Naive thymus-derived CD4-positive, alpha-beta T cell (primary cell): ENCODE measurements at places on chromosomes 13 and 19. TPM values are rescaled to one million over a fixed set of nuclear protein-coding genes. Genes with fewer than 3 reads are reported as not detected.
A peak's percentile ranks its signal among the peaks of the same experiment; 100 is the strongest.

Gene LGALS13
- not detected for total RNA-seq

Gene CYP2A7
- not detected in 2 replicates for total RNA-seq

Gene RXFP2
- not detected in 2 replicates for total RNA-seq

Gene ZNF528
- 14.0 TPM for total RNA-seq

Gene IL11
- total RNA-seq = 0.69 TPM

Gene TSC22D1
- total RNA-seq = 29.5 TPM

- no peak for DNase-seq
These were observed 375.4 kb upstream of the ZNF507 start for GRCh38 chr19:31970027-31970461.

DNA sequence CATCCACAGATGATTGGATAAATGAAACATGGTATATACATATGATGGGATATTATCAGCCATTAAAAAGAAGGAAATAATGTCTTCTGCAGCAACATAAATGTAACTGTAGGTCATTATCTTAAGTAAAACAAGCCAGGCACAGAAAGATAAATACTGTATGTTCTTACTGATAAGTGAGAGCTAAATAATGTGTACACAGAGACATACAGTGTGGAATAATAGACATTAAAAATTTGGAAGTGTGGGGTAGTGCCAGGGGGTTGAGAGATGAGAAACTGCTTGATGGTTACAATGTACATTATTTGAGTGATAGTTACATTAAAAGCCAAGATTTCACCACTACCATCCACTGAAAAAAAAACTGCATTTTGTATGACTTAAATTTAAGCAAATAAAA lies 26.0 kb upstream of the GPC6 start:
- DNase-seq = no peak

- no peak for DNase-seq
These were observed 60.8 kb downstream of the KCTD12 start for GRCh38 chr13:76825430-76825829.

DNA sequence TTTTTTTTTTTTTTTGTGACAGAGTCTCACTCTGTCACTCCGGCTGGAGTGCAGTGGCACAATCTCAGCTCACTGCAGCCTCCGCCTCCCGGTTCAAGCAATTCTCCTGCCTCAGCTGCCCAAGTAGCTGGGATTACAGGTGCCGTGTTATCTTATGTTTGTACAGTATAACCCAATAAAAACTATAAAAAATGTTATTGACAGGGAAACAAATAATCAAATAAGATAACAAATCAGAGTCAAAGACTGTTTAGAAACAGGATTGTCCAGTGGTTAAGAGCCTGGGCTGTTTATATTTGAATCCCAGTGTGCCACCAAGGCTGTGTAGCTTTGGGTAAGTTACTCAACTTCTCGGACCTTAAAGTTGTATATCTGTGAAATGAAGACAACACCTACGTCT lies 19.1 kb upstream of the LMTK3 start:
- no peak for DNase-seq

- DNase-seq = no peak
These were observed 5.1 kb upstream of the RETN start for GRCh38 chr19:7663706-7664105.

DNA sequence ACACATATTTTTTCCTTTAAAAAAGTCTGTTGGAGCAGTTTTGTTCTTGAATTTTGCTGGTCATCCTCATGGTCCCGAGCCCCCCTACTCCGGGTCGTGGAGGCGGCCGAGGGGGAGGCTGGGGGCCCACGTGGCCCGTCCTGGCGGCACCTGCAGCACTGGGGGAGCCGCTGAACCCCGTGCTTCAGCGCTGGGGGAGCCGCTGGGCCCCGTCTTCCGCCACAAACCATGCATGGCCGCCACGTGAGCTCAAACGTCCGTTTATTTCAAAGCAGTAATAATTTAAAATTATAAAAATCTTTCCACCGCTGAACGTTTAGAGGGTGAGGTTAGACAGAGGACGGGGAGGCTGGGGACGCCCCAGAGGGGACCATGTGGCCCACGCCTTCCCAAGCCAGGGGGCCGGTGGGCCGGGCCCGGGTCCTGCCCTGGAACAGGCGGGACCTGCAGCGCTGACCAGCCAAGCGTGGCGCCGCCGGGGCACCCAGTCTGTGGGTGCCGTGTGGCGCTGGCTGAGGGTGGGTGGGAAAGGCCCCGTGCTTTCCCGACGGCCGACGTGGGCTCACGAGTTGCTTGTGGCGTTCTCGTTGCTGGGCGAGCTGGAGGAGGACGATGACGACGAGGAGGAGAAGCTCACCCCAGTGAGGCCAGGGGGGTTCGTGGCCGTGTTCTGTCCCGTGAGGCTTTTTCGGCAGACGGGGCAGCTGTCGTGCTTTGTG lies 8.0 kb downstream of the FGF22 start:
- no peak for DNase-seq

- no peak for DNase-seq
These were observed 256 bp downstream of the MICOS13 start for GRCh38 chr19:5680084-5680436.

GRCh38 chr13:24223341-24224231 lies 63.1 kb downstream of the SPATA13 start:
- no peak for DNase-seq

GRCh38 chr13:74253161-74253560 lies 119.0 kb upstream of the KLF12 start:
- no peak for DNase-seq

- DNase-seq = no peak
These were observed 15.8 kb downstream of the MRPS31 start for GRCh38 chr13:40755082-40755700.

GRCh38 chr19:49165865-49166301 lies 8.3 kb downstream of the TRPM4 start:
- DNase-seq = no peak

DNA sequence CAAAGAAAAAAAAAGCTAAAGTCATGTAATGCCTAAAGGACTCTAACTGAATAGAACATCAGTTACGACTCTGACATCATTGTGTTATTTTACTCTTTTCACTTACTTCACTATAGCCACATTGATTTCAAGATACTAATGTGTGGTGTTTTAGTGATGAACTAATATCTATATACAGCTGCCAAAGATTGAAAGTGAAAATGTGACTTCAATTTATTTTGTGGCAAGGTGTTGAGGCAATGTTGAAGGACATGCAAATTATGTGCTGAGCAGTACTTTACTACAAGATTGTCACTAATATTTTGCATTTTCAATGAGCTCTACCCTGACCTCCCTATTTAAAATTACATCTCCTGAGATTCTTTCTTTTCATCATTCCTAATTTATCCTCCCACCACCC lies 1911.9 kb upstream of the PCDH20 start:
- DNase-seq = no peak

GRCh38 chr13:51731759-51732158 lies 72.2 kb downstream of the DHRS12 start:
- no peak for DNase-seq

DNA sequence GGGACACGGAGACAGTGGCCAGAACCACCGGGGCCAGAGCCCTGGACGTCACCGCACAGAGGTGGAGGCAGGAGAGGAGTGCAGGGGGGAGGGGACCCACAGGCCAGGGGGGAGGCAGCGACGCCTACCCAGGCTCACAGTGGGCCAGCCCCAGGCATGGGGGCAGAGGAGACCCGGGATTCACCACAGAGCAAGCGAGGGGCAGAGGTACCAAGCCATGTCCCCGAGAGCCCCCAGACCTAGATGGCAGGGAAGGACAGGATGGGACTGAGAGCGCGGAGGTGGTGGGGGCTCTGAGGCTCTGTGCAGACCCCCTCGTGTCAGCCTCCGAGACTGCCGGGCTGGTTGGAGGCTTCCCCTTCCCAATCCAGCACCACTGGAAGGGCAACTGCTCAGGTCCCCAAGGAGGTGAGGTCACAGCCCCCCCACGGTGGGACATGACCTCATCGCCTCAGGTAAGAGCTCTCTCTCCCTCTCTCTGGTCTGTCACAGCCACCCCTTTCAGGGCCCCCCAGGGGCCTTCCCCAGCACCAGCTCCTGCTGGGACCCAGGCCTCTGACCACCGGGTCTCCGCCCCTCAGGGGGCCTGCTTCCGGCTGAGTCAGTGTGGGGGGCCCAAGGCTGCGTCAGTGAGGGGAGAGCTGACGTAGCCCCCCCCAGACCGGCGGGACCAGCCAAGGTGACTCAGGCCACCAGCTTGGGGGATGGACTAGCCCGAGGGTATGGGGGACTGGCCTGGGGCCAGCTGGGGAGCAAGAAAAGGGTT lies 2.2 kb upstream of the IL11 start:
- DNase-seq = no peak

DNA sequence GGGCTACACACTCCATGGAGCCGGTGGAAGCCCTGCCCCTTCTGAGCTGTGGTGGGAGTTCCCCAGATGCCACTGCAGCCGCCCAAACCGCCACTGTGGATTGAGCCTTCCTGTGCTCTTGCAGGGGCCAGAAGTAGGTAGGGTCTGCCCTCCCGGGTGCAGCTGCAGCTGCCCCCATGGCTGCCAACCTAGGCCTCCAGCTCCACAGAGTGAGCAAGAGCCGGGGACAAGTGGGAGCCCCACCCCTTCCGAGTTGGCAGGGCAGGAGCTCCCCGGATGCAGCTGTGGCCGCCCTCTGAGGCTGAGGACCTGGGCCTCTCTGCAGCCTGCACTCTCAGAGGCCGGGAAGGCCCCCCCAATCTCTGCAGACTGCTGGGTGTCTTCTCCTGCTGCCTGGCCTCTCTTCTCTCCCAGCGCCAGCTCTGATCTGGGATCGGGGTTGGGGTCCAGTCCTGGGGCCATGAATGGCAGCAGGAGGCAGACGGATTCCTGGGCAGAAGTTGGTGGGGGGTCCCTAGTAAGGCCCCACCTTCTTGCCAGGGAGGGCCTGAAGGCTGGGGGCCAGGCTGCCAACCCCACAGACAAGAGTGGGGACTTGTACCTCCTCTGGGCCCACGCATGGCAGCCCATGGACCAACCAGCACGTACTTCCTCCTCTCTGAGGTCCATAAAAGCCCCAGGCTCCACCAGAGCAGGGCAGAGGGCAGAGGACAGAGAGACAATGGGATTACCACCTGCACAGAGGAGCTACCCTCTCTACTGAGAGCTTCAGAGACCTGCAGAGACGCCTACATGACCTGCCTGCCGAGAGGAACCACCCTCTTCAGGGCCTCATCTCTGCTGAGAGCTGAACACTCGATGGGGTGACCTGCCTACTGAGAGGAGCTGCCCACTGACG lies 28.9 kb downstream of the AP2S1 start:
- peak; percentile 64 for DNase-seq

GRCh38 chr13:40439928-40440327 lies 226.5 kb downstream of the FOXO1 start:
- no peak for DNase-seq
